ENCODE measurements at places on chromosomes 12 and 14.

GRCh38 chr12:110590806-110591326 is 7.7 kb upstream of the PPTC7 start:
- no peak for DNase-seq

DNA sequence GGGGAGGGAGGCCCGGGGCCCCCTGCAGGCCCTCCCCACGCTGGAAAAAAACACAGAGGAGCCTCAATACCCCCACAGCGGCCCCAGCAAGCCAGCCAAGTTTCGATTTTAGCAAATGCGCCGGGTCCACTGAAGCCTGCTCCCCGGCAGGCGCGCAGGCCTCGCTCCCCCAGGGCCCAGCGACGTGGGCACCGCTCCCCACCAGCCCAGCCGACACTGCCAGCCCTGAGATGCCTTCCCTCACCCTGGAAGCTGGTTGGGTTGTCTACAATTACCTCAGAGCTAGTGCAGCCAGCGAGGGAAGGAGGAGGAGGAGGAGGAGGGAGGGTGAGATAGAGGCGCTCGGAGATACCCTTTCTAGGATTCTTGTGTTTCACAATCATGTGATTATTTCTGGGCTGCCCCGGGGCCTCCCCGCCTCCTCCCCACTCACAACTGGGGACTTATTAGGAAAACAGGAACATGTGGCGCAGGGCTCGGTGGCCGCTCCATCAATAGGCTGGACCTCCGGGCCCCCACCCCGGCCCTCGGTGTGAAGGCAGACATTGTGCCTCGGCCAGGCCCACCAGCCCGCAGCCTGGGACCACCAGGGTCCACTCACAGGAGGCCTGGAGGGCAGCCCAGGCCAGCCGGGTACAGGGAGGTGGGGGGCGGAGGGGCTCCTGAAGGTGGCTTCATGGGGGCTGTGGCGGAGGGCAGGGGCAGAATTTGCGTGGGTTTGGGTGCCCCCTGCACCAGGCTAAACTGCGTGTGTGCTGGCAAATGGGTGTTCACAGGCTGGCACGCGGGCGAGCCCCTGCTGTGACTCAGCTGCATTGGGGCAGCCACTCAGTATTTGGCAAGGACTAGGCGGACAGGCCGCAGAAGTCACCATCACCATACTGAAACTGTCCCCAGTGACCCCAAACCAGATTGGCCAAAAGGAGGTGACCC is 109.9 kb downstream of the NCOR2 start:
- DNase-seq, result no peak

DNA sequence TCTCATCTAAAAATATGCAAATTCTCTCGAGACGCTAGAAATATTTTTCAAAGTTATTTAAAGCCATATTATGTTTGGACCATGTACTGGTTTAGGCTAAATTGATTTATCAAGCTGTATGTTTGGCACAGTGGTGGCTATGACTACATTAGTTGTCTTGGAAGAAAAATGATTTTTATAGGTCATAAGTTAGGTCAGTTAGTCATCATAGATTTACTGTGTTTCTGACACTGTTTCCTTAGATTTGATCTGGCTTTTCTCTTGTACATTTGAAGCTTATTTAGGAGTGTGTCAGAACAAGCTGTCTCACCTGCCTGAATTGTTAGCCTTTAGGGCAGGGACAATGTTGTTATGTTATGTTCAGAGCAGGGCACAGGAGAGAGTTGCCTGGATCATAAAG is 161.1 kb upstream of the FBXO33 start:
- DNase-seq, result no peak

- DNase-seq, result no peak
These were observed 172.0 kb downstream of the BCAT1 start for GRCh38 chr12:24776861-24777260.

GRCh38 chr14:99930420-99931274 is 134.6 kb upstream of the EVL start:
- DNase-seq, result no peak
